ENCODE measurements at places on chromosomes 12 and 14. TPM values are rescaled to one million over a fixed set of nuclear protein-coding genes. Genes with fewer than 3 reads are reported as not detected.

DNA sequence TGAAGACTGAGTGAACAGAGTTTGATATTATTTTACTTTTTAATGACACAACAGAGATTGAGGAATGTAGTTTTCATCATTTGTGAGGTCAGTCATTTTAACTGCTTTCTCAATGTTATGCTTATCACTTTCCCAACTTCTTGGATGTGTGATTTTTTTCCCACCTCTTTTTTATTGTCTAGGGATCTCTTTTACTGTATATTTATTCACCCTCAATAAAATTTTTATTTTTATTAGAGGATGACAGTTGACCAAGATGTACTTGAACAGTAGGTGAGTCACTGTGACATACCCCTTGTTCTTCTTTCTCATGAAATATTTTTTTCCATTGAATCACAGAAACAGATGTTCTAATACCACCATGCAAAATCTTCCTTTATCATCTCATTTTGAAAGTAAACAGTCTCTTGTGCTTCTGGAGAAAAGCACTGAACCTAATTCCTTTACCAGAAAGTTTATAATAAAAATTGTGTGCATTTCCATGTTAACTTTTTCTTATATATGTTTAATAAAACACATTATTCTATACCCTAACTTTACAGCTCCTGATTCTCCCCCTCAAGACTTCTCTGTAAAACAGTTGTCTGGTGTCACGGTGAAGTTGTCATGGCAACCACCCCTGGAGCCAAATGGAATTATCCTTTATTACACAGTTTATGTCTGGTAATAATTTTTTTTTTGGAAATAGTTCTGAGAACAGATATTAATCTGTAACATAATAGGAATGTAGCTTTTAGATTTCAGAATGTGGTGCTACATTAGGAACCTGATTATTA is 65.9 kb downstream of the PTPRQ start:
- DNase-seq, result no peak

ZDHHC22 gene
- polyA plus RNA-seq, result 0.35 TPM

DLST gene
- 124 TPM for polyA plus RNA-seq

- no peak for DNase-seq
These were observed 6.0 kb upstream of the MEG3 start for GRCh38 chr14:100819829-100820475.

DNA sequence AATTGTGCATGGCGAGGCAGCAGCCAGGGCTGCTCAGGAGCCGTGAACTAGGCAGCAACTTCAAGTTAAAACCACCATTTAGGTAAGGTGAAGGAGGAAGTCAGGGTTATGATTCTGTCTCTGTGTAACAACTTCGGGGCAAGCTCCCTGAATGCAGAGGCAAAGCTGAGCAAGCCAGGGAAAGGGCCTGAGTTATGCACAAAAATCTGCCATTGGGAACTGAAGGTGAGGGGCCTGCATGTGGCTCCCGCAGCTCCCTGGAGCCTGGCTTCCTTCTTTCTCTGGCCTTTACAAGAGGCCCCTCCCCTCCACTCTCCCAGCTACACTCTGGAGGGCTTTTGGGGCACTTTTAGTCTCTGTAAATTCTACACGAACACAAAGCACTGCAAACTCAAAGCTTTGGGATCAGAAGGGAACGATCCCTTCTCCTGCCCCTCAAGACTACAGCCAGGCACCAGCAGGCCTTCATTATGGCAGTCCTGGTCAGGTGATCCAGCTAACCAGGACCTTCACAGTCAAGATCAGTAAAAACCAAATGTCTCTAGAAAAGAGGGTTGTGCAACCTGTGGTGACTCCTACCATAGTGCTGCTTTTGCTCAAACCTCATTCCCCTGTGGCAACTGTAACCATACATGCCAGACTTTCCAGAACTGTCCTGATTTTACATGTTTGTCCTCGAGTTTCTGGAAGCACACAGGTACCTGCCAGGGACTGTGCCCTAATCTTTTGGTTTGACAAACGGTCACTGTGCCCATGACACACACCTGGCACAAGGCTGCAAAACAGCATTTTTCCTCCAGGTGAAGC is 67.2 kb upstream of the PTGR2 start:
- no peak for DNase-seq

DNA sequence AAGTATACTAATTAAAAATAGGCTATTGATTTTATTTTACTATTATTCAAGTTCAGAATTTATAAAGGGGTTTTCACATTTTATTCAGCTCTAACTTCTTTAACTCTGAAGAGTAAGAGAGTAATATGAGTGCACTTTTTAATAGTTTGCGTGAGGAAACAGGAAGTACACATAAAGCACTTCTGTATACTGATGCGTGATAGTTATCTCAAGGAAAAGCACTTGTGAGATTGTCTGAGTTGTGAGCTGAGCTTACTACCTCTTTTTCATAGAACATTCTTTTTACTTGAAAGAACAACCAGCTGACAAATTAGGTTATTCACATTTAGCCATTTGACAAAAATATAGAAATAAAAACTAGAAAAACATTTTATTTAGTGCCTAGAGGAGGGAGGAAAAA is 1.9 kb downstream of the RAD51AP1 start:
- no peak for DNase-seq

MMP17 gene
- polyA plus RNA-seq, result 0.53 TPM

GRCh38 chr14:61694830-61695694 is at the start of gene HIF1A:
Gene HIF1A, plus strand, starts transcription at chr14:61695513. Its CDS starts 292 bp downstream, at chr14:61695805.
- peak; percentile 88 for DNase-seq

GRCh38 chr14:104843442-104844305 is 21.4 kb upstream of the CEP170B start:
- DNase-seq, result no peak

- DNase-seq, result no peak
These were observed 14.8 kb upstream of the NFYB start for GRCh38 chr12:104152685-104153241.

- no peak for DNase-seq
These were observed 82.7 kb upstream of the OTX2 start for GRCh38 chr14:56892959-56893358.

DNA sequence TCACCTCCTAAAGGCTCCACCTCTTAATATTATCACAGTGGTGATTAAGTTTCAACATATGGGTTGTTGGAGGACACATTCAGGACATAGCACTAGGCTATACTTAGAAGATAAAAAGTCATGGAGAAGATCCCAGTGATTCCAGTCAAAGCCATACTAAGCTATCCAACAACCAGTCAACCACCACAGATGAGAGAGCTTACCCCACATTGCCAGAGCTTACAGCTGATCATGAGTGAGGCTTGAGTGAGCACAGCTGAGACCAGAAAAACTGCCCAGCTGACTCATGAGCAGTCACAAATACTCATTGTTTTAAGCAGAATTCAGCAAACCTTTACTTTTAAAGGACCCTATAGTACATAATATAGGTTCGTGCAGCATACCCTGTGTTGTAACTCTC is 85.1 kb downstream of the DRAM1 start:
- no peak for DNase-seq

DNA sequence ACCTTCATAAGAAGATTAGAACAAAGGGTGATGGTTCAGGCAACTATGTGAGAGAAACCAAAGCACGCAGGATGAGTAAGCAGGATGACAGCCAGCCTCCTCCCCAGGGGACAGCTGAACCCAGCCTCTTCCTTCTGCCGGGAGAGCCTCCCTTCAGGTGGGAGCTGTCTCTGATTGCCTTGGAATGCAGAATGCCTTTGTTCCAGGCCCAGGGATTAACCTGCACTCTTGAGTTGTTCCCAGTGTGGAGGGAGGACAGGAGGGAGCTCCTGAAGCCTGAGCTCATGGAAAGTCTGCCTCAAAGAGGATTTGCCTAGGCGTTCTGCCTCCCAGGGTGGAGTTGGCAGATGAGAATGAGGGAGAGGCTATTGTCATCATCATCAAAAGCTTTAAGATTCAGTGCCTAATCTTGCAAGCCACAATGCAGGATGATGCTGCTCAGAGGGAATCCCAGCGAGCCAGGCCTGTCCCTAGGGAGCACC is 3.6 kb upstream of the KRT6A start:
- no peak for DNase-seq

GRCh38 chr12:69679119-69679518 is 20.0 kb downstream of the BEST3 start:
- no peak for DNase-seq

DNA sequence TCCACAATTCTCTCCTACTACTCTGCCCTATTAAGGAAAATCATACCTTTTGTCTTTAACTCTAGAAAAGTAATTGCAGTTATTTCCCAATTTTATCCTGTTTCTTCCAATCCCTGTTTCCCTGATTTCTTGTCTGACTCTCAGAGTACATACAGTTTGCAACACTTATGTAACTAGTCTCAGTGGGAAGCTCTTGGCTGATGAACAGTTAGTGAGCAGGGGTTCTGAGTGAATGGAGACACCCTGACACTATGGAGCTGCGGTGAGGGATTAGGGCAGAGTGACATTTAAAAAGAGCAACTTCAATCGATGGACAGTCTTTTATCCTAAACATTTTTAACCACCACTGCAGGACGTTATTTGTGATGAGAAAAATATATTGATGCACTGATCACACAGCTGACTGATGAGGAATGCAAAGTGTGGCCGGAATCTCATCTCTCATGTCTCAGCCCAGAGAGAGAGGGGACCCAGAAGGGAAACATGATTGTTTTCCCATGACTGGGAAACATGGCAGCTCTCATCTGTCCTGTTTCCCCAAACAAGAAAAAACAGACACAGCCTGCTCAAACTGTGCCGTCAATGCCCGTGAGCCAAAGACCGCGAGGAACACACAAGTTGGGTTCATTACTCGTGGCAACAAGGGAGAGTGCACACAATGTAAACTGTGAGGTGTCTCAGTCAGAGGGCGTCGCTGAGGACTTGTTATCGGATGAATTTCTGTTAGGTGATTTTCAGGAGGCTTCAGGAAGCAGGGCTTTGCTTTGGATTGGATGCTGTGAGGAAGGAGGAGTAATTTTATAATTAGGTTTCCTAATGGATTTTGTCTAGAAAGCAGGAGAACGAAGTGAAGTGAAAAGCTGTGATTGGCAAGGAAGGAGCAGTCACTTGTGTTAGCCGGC is 5.2 kb upstream of the SLC6A13 start:
- no peak for DNase-seq

DNA sequence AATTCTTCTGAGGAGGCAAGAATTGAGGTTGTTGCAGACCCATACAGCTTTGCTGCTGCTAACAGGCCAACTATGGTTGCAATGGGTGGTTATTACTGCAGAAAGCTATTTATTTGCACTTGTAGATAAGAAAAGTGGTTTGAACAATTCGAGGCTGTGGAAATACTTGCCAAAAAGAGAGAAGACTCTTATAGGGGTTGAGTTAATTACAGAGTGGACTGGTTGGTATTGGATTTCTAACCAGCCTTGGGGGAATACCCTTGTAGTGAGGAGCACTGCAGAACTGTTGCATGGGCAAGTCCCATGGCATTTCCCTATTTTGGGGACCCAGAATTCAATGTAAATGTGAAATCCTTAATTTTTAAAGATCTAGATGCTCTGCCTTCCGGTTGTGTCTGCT is 120.5 kb downstream of the KCNMB4 start:
- no peak for DNase-seq

TAS2R46 gene
- polyA plus RNA-seq, result not detected

DNA sequence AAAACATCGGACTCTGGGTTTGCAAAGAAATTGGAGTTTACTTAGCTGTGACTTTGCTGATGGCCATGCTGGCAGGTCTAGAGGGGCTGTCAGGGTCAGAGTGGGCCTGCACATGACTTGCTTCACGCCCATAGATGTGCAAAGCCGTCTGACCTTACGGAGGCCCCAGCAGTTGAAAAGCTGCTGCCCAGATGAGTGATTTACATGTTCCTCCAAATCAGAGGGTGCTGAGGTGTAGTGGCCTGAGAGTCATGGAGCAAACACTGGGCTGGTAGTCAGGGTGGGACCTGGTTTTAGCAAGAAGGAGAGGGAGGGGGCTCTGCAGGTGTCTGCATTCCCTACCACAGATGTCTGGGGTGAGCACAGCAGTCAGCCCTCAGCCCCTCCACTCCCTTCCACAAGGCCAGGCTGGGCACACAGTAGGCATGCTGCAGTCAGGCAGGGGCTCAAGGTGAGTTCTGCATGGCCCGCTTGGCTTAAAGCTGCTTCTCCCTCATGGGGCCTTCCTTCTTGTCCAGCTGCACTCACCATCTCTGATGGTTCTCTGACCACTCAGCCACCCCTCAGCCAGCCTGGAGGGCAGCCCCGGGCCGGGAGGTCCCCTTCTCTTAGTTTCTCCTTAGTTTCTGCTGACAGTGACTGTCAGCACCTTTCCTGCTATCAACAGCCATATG is 34.2 kb upstream of the EML1 start:
- DNase-seq, result no peak

- DNase-seq, result no peak
These were observed 102.7 kb upstream of the USP44 start for GRCh38 chr12:95653771-95654546.

DNA sequence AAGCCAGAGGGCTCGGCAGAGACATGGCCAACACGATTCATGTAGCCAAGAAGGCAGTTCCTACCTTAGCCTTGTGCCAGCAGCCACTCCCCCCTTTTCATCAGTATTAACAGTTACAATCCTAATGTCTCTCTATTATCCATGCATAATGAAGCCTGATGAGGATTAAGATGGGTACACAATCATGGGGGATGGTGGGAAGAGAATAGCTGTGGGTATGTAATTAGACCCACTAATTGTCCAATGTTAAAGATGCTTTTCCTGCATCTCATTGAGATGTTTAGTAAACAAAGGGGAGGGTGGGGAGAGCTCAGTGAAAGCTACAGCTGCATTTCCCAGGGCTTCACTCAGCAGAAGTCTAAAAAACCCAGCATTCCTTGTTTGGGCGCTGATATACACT is 70.4 kb upstream of the CMKLR1 start:
- no peak for DNase-seq

DNA sequence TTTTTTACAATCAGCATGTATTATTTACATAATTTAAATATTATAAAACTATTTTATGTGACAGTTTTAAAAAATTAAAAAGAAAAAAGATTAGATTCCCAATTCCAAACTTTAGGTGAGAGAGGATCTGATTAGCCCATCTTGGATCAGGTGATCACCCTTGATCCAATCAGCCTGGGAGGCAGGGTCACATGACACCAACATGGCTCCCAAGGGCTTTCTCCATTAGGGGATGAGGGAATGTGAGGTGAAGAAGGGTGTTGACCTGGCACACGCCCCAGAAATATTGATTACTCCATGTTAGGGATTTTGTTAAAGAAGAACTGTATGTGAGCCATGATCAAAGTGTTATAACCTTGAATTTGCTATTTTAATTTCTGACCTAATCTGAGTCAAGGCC is 225.4 kb downstream of the RBM19 start:
- DNase-seq, result no peak

HAL gene
- polyA plus RNA-seq, result 0.46 TPM

GDF3 gene
- 0.52 TPM for polyA plus RNA-seq

TPPP2 gene
- 3.0 TPM for polyA plus RNA-seq

Data from right renal cortex interstitium (tissue), 3 donors.